ENCODE measurements at places on chromosomes 12 and 14.

DNA sequence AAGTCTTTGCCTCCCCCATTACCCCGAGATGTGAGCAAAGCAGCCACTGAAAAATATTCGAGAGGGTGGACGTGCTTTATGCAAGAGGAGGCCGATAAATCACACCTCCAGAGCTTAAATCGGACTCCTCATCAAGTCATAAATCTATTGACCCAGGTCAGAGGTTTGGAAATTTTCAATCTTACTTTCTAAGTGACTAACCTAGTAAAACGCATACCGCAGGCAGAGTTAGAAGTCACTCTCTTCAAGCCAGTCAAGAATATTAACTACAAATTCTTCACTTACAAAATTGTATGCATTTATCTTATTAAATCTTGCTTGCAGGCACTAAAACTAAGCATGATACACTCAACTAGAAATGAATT lies 34.9 kb downstream of the GPHB5 start:
- DNase-seq: no peak

- DNase-seq: no peak
Measured at GRCh38 chr12:81150382-81150781, 72.5 kb downstream of the ACSS3 start.

DNA sequence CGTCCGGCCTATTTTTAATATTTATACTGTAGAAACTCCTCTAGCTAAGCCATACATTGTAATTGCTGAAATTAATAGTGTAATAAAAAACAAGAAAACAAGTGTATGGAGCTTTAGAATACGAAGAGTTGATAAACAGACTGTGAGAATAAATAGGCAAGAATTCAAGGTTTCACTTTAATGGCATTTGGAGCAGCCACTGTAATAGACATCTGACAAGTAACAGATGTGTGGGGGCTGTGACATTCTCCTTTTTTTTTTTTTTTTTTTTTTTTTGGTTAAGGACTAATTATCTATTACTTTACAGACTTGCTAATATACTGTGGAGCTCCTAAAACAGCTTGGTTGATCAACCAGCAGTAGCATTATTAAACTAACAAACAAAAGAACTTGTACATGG lies 42.1 kb upstream of the CFAP54 start:
- DNase-seq: no peak

GRCh38 chr14:103450416-103450815 lies 65.2 kb downstream of the MARK3 start:
- DNase-seq: no peak

- DNase-seq: no peak
Measured at GRCh38 chr12:128928361-128928760, 75.1 kb downstream of the GLT1D1 start.

GRCh38 chr12:125983094-125983783 lies 918.0 kb downstream of the AACS start:
- DNase-seq: peak; percentile 72

- DNase-seq: no peak
Measured at GRCh38 chr14:22932146-22932545, 3.0 kb upstream of the PRMT5 start.

DNA sequence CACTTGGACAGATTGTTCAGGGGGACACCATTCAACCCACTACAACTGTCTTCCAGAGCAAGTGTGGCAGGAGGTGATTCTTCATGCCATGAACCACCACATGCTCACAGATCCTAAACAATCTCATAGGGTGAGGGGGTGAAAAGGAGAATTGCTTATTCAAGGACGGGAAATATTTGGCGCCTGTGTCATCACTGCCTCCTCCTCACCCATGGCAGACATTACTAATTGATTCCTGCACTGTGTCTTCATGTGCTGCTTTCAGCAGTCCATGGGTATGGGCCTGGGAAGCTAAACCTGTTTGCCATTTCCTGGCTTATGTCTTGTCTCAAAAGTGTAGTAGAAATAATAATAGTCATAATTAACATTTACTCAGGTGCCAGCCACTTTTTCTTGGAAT lies 31.3 kb downstream of the MMAB start:
- peak; percentile 70 for DNase-seq

DNA sequence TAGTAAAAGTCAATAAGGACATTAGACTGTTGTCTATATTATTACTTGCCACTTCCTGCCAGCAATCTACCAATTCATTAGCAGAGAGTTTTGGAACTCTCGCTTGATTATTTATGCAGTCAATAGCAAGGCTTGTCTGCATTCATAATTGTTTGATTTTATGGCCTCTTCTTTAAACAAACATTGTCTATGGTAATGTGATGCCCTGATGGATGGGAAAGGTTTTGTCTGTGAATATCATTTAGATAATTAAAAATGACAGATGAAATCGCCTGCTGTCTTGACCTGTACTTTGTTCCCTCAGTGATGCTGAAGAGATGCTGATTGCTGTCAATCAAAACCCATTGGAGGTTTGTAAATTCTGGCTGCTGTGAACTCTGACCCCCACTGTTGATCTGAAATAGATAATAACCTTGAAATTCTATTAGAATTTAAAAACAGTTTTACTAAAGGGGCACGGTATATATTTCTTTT lies 455.3 kb downstream of the NPAS3 start:
- no peak for DNase-seq

GRCh38 chr14:105489542-105490266 lies 1.3 kb upstream of the TEDC1 start:
- peak; percentile 68 for DNase-seq

GRCh38 chr14:99718811-99719192 lies 34.7 kb downstream of the CYP46A1 start:
- no peak for DNase-seq

DNA sequence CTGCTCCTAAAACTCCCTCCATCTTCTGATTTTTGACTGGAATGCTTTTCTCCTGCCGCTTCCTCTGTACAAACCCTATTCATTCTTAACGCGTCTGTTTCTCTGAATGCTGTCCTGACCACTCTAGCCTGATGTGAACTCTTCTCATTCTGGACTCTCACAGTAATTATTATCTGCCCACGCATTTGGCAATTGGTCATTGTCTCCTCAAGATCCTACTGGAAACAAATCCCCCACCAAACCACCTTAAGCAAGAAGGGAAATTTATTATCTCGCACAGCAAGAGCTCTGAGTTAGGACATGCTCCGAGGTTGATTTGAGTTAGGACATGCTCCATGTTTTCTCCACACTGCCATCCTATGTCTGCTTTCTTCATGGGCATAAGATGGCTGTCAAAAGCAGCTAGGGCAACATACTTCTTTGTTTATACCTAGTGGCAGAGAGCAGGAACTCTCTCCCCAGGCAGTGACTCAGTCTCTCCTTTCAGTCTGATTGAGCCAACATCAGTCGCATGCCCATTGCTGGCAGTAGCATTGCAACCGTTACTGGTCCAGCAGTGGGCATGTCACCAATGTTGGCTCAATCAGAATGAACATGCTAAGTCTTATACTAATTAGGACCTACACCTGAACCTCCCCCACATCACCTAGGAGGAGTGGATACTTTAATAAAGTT lies 102.2 kb downstream of the SSPN start:
- DNase-seq: peak; percentile 76

DNA sequence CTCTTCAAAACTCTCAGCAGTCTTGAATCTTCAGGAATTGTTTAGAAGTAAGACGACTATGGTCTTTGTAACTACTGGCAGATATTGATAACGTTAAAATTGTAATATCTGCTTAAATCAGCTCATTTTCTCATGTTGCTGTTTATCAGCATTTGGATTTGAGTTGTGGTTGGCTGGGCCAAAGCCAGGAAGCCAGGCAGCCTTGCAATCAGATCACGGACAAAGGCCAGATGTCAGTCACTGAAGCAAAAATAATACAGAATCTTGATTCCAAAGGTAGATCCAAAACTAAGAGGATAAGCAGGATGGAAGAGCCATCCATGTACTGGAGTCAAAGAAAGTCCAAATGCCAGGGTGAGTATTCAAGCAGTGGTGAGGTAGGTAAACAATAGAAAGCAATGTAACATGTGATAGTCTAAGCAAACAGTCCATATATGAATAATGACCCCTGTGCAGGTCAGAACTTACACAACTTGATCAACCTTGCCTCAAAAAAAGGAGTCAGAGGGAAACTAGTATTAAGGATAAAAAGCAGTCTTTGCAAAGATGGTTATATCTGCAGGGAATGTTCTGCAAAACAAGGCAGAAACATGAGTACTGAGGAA lies 95.8 kb upstream of the RAP1B start:
- DNase-seq: no peak

DNA sequence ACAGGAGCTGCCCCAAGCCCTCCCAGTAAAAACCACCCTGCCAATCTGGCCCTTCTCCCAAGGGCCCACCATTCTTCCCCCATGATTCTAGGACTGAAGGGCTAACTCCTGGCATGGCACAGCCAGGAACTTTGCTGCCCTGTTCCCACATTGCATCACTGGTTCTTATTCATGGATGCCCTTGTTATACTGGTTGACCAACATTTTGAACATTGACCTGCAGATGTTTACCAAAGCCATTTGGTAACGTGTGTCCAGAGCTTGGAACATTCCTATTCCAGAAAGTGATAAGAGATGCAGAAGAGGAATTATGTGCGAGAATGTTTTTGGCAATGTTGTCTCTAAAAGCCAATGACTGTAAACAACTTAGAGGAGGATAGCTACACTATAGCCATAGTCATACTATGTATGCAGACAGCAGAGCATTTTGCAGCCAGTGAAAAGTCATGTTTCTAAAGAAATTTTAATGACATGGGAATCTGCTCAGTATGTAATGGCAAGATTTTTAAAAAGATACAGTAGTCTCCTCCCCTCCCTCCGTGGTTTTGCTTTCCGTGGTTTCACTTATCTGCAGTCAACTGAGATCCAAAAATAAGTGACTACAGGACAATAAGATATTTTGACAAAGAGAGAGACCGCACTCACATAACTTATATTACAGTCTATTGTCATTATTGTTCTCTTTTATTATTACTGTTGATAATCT lies 108.8 kb downstream of the DAAM1 start:
- no peak for DNase-seq

GRCh38 chr12:90972226-90972625 lies 17.2 kb upstream of the CCER1 start:
- DNase-seq: no peak

GRCh38 chr12:9367828-9368227 lies 159.6 kb upstream of the PZP start:
- DNase-seq: no peak

GRCh38 chr14:58315606-58316005 lies 17.3 kb downstream of the ARID4A start:
- peak; percentile 19 for DNase-seq

- DNase-seq: peak; percentile 37
Measured at GRCh38 chr14:70909733-70910614, 2.7 kb downstream of the PCNX1 start.

GRCh38 chr14:55339770-55340169 lies 68.5 kb downstream of the FBXO34 start:
- no peak for DNase-seq

All from astrocyte (in vitro differentiated cells and primary cell).